ENCODE measurements at places on chromosomes 13 and 19.

DNA sequence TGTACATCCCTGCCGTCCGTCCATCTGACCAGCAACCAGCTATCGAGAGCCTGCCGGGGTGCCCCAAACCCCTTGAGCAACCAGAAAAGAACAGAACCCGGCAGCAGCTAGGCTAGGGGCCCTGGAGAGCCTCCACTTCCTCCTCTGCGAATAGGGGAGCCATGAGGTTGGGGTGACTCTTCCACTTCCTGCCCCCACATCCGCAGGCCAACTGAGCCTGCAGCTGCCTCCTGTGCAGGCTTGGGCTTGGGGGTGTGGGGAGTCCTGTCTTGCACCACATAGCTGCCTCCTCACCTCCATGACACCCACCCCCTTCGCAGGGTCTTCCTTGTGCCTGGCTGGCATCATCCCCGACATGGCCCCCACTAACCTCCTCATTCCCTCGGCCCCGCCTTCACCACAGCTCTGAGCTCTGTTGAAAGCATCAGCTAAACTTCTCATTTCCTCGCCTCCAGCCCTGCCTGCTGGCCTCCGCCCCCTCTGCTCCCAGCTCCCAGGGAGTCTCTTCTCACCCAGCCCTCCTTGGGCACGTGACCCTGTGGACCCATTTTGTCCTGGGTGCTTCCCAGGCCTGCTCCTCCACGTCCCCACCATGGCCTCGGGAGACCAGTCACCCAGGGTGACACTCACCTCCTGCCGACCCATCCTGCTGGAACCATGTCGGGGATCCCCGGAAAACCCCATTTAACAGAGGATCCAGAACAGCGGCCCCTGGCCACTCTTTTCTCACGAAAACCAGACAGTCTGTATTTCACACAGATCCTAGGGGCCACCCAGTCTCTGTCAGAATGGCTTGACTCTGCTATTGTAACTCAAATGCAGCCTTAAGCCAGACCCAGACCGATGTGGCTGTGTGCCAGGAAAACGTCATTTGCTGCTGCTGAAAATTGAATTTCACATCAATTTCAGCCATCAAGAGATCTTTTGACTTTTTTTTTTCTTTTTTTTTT is 50.4 kb downstream of the MYO9B start:
- peak; percentile 73 for DNase-seq

GRCh38 chr13:23763318-23763717 is 125.9 kb downstream of the MIPEP start:
- peak; percentile 63 for DNase-seq

DNA sequence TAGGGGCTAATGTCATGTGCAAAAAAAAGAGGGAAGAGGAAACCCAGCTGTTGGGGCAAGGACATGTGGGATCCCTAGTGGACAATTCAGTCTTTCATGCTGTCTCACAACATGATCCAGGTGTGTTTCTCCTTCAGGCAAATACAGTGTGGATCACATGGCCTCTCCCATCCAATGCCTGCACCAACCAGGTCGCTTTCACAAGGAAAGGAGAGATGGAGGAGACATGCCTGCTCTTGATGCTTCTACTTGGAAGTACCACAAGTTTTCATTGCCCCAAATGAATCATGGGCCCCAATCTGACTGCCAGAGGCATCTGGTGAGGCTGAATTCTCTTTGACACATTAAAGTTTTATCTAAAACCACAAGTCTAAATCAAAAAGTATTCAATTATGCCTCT is 82.1 kb downstream of the DLEU7 start:
- DNase-seq: no peak

DNA sequence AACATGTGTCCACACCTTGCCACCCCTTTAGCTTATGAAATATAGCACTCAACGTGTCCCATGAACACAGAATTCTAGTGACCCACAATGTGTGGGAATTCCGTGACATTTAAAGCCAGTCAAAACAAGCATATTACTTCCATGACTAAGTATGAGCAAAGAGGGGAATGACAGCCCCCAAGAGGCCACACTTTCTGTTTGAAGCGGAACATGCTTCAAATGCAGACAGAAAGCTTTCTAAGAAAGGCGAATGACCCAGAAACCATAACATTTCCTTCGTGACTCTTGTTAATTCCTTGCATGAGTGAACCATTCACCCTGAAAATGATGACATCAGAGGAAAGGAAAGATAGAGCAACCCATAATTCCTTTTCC is 122.0 kb upstream of the FNDC3A start:
- DNase-seq: peak; percentile 30

- peak; percentile 34 for DNase-seq
Observed at GRCh38 chr13:91417660-91418325, 19.4 kb downstream of the GPC5 start.

DNA sequence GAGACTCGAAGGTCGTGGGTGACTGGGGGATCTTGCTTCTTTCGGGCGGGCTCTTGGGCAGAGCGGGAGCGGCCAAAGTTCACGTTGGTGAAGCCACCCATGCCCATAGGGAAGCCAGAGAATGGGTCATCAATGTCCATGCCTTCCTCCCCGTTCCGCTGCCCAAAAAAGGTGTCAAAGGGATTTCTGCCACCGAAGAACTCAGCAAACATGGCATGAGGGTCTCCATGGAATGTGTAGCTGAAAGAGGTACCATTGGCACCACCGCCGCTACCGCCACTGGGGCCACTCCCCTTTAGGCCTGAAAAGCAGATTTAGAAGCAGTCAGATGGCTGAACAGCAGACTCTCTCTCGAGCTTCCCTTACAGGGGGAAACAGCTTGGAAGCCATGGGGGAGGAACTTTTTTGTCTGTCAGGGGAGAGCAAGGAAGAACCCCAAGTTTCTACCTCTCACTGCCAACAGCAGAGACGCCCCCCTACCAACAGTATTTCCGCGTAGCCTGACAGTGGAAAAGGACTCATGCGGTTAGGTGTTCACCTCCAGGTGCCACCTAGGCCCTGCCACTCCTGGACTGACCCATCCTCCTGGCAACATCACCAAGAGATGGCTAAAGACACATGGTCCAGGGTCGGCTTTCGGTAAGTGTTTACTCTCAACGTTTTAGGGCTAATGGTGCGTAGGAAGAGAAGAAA is 1.3 kb downstream of the DNAJB1 start:
- DNase-seq: no peak

GRCh38 chr19:41161903-41162302 is 31.1 kb upstream of the CYP2S1 start:
- DNase-seq: no peak

DNA sequence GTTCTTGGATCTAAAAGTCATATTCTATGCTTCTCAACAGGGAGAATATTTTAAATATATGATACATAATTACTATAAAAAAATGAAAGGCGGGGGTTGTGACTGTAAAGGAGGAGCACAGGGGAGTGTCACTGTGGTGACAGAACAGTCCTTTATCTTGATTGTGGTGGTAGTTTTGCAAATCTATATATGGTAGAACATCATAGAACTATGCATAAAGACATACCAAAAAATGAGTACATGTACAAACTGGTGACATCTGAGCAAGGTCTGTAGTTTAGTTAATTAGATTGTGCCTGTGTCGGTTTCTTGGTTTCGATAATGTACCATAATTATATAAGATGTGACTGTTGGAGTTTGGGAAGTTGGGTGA is 38.7 kb upstream of the GARRE1 start:
- no peak for DNase-seq
